T-helper 9 cell (primary cell): ENCODE measurements at places on chromosomes 4 and X.

DNA sequence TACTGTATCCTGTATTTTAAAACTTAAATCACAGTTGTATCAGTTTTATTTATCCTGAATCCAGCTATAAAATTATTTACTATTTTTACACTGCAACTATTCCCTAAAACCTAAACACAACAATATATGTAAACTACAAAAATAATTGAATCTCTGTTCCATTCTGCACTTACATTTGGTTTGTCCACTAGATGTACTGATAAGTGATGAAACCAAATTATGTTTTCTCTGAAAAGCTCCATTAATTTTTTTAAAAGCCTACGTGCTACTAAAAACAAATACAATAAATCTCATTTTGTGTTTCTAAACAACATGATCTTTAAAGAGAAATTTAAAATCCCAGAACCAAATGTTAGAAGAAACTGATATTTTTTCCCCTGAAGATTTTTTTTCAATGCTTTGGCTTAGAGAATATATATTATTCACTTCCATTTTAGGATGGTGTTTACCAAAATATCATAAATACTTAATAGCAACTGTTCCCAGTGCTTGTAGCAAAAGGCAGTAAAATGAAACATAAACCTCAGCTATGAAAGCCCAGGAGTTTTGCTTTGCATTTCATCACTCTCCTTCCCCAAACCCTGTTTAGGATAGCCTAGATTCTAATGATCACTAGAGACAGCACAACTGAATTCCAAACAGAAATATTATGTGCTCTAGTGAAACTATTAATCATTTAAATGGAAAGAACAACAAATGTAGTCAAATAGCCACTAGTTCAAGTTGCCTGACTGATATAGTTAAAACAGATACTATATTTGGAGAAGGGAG is 19.7 kb downstream of the ANTXR2 start:
- DNase-seq, result no peak

GRCh38 chrX:38768079-38768478 is 33.2 kb upstream of the MID1IP1 start:
- no peak for DNase-seq

DNA sequence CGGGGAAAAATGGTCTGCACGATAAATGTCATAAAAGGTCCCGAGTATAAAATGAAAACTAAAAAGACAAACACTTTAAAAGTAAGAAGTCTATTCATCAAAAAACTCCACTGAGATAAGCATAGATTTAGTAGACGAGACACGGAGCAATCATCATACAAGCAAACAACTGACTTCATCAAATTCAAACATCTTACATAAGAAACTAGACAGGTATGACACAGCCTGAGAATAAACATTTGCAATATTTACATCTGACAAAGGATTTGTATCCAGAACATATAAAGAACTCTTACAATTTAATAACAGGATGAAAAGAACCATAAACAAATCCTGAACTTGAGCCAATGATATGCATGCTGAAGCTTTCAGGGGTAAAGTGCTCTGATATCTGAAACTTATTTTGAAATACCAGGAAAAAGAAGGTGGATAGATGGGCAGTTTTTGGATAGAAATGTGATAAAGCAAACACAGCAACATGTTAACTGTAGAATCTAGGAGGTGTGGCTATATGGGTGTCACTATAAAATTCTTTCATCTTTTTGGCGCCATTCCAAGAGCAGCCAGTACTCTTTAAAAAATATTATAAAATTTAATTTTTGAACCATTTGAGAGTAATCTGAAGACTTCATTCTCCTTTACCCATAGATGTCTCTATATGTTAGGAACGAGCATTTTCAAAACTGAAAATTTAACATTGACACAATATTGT is 12.0 kb downstream of the MPP1 start:
- DNase-seq, result no peak

- no peak for DNase-seq
Observed at GRCh38 chr4:142191901-142192300, 555.5 kb downstream of the IL15 start.

DNA sequence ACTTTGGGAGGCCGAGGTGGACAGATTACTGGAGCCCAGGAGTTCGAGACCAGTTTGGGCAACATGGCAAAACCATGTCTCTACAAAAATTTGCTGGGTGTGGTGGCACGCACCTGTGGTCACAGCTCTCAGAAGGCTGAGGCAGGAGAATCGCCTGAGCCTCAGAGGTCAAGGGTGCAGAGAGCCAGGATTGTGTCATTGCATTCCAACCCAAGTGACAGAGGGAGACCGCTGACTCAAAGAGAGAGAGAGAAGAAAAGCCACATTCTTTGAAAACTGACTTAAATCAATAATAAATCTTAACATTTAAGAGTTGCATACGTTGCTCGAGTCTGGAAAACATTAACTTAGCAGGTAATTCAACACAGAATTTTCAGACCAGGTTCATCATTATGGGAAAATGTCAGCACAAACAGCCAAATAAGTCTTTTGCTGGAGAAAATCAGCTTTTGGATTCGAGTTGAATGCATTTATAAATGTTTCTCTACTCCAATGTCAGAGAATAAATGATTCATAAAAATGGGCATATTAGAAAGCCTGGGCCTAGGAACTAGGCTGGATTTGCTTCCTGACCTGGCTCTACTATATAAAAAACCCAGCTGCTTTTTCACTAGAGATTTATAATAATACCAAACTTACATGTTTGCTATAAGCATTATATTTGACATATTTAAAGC is 68.3 kb upstream of the RBPJ start:
- no peak for DNase-seq

- DNase-seq, result peak; percentile 23
Observed at GRCh38 chrX:47232803-47233332, at the start of gene USP11. TSS of gene USP11 (plus strand) at chrX:47233009. CDS start at chrX:47233044, 35 bp downstream.

DNA sequence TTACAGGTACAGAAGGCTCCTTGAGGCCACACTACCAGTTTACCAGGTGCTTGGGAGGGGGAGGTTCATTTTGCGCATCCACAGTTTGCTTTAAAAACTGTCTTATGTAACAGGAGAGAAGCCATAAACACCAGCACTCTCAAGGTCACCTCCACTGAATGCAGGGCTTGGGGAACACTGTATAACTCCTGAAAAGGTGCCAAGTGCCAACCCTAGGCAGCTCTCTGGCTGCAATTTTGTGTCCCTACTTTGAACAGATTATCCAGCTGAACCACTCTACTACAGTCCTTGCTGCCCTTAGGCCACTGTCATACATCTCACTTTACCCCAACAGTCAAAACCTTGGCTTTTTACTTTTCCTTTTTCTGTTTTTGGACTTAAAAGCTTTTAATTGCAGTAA is 507.9 kb downstream of the SMARCA1 start:
- no peak for DNase-seq

GRCh38 chrX:113982766-113983165 is 601.1 kb upstream of the HTR2C start:
- no peak for DNase-seq

DNA sequence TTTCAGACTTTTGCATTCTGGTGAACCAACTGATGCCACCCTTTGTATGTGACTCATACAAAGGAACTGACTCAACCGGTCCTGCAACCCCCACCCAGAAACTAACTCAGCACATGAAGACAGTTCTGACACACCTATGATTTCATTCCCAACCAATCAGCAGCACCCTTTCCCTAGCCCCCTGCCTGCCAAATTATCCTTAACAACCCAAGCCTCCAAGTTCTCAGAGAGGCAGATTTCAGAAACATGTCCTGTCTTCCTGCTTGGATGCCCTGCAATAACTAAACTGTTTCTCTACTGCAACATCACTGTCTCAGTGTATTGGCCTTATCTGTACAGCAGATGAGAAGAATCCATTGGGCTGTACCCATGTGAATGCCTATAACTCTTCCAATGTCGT is 284.7 kb downstream of the CAMK2D start:
- no peak for DNase-seq

- no peak for DNase-seq
Observed at GRCh38 chr4:140937866-140938265, 181.7 kb upstream of the TBC1D9 start.

DNA sequence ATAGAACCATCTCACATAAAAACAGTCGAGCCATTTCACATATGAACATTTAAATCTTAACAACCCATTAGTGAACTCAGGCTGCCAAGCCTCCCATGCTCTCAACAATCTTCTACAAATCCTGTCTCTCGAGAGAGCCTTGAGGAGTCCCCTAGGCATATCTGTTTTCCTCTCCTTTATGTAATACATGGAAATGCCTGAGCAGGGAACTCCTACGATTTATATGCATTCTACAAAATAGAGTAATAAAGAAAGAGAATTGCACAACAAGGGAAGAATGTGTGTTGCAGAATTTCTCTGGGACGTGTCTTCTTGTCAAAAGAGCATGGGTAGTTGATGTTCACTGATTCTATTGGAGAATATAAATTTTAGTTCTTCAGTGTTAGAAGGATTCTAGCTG is 101.8 kb upstream of the VCX2 start:
- no peak for DNase-seq
